ENCODE measurements at places on chromosomes 1 and 21.

DNA sequence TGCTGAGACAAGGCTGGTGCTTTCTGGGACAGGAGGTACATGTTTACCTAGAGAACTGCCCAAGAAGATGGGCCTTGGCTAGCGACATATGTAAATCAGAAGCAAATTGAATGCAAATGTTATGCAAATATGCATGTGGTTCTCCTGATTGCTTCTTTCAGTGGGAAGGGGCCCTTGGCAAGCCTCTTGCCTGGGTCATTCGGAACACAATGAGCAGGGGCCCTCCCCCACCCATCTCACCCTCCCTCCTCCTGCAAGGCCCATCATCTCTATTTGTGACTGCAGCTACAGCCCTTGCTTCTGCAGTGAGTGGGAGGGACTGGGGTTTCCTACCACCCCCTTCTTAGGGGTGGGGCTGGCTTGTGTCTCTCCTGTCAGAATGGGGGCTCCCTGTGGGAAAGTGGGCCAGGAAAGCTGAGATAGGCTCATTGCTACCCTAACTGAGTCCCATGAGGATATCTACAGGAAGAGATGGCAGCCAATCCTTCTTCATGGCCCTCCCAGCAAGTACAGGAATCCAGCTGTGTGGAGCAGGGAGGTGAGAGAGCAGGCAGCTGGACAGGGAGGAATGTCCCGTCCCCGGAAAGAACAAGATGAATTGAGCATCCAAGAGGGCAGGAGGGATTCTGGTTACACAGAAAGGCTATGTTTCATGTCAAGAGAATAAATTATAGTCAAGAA lies 31.0 kb downstream of the FOXD2 start:
- DNase-seq, result no peak

DNA sequence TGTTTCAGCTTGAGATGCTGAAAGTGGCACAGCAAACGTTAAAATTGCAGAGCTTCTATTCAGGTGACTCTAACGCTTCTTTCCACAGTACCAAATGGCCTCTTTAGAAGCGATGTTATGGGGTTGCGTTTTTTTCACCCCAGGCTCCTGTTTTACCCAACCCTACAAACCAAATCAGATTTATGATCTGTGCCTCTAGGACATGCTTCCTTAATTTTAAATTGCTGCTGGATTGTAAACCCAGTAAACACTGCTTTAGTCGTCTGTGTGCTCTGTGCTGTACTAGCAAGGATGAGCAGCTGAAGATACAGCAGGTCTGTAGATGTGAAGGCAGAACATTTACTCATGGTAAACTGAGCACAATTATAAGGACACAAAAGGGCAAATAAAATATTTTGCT lies 13.0 kb downstream of the KCNK2 start:
- no peak for DNase-seq

GRCh38 chr21:41153443-41153842 lies 14.5 kb upstream of the BACE2 start:
- no peak for DNase-seq

- DNase-seq, result no peak
Observed at GRCh38 chr21:26920055-26920454, 46.8 kb downstream of the ADAMTS5 start.

DNA sequence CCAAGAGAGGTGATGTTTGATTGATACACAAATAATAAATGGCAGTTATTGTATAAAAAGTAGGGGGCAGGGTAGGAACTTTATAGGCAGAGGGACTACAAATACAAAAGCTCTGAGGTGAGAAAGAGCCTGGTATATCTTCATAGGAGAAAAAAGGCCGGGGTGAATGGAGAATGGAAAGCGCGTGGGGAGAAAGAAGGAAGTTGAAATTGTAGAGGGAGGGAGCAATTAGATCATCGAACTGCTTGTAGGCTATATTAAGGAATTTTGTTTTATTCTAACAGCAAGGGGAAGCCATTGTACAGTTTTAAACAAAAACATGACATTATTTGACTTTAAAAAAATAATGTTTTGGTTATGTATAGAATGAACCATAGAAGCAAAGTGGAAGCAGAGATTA lies 147.4 kb downstream of the PDE4B start:
- no peak for DNase-seq

DNA sequence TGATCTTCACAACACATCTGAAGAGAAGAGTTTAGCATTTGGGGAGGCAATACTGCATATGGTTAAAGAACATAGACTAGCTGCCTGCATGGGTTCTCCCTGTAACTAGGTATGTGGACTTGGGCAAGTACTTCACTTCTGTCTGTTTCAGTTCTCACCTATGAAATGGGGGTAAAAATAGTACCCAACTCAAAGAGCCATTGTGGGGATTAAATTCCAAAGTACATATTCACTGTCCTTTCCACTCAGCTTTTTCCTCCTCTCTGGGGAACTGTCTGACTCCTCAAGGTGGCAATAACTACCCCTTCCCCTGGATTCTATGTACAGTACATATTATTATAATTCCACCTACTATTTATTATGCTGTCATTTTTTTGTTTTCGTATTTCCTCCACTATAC lies 44.7 kb downstream of the USP24 start:
- no peak for DNase-seq

DNA sequence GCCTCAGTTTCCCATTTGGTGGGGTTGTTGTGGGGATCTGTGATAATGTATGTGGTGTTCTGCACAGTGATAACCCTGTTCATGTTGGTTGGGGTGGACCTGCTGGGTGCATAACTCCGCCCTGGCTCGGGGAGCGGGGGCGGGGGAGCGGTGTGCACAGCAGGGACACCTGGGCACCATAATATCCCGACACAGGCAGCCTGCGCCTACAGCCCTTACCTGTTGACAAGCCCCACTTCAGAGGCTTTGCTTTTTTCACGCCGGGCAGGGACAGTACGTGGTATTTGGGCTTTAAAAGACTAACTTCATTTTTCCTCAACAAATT lies 48.0 kb upstream of the ACOT11 start:
- no peak for DNase-seq

DNA sequence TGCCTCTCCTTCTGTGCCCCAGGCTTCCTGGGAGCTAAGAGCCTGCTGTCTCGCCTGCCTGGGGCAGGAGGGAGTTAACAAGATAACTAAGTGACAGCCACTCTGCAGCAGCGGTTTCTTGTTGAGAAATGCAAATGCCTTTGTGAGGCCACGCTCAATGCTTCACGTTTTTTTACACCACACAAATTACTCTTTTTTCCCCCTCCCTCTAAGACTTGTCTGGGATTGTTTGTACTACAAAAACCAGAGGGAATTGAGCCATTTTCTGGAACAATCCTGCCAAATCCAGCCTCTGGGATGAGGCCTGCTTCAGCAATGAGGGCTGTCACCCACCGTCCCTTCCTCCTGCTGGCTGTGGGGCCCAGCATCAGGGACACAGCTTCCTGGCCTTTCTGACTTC lies 119.6 kb downstream of the ACTL8 start:
- DNase-seq, result no peak

GRCh38 chr1:210624722-210625121 lies 296.0 kb downstream of the HHAT start:
- DNase-seq, result no peak

- no peak for DNase-seq
Observed at GRCh38 chr1:156214024-156214748, 1.4 kb downstream of the PMF1 start.

DNA sequence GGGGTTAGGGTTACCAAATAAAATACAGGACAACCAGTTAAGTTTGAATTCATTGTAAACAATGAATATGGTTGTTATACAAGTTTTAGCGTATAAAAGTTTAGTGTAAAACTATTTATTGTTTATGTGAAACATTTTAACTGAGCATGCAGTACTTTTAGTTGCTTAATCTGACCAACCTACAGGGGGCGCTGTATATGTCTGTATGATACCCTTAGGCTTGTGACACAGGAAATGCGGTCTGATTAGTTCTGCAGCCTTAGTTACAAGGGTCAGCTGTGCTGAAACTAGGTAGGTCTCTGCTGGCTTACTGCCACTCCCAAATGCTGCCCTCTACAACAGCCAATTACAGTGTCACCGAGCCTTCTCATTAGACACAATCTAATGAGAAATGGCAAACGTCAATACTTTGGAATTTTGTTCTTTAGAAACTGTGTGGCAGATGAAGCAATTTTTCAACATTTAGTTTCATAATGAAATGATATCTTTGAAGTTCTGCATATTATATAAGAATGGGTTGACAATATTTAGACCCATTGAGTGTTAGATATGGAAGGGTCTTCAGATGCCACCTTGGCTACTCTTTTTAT lies 56.2 kb downstream of the NTNG1 start:
- peak; percentile 52 for DNase-seq

- no peak for DNase-seq
Observed at GRCh38 chr21:17759511-17760178, 59.5 kb downstream of the C21orf91 start.

GRCh38 chr1:228268881-228269265 lies 61.0 kb downstream of the OBSCN start:
- no peak for DNase-seq

DNA sequence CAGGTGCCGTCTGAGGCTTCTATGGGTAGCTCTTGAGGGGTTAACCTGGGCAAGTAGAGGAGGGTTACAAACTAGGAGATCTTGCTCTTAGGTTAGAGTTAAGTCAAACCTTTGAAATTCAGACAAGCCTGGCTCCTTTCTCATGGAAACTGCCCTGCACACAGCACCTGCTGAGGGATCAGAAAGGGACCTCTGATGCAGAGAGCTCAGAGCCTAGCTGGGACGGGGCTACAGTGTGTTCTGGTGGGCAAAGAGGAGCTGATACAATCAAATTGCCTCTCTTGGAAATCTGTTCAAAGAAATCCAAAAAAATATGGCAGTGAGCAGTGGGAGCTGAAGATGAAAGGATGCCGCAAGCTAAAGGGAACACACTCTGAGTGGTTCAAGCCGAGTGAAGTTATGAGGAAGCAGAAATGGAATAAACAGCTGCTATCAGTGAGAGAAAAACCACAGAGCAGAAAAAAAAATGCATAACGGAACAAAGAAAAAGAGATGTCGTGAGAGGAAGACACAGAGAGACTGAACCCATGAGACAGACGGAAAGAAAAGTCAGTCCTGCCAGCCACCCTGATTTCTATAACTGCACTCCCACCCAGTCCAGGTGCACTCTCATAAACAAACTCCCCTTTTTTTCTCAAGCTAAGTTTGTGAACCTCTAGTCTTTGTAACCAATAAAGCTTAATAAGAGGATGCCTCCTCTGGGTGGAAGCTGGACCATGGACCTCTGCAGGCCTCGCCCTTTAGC lies 26.6 kb downstream of the PAFAH2 start:
- no peak for DNase-seq

- DNase-seq, result no peak
Observed at GRCh38 chr1:206930210-206930798, 8.6 kb upstream of the FCMR start.

GRCh38 chr1:66346057-66346795 lies 187.7 kb upstream of the SGIP1 start:
- no peak for DNase-seq

DNA sequence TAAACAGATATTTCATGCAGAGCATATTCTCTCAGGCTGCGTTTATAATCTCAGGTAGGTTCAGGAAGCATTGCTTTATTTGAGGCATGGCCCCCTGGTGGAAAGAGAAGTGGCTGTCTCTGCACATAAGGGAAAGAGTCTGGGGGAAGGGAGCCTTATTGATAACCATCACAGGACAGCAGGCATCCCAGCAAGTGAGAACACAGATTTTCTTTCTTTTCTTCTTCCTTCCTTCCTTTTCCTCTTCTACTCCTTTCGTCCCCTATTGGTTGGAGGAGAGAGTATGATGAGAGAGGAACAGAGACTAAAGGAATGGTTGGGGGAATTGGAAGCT lies 21.9 kb downstream of the TSNAX start:
- DNase-seq, result peak; percentile 62

DNA sequence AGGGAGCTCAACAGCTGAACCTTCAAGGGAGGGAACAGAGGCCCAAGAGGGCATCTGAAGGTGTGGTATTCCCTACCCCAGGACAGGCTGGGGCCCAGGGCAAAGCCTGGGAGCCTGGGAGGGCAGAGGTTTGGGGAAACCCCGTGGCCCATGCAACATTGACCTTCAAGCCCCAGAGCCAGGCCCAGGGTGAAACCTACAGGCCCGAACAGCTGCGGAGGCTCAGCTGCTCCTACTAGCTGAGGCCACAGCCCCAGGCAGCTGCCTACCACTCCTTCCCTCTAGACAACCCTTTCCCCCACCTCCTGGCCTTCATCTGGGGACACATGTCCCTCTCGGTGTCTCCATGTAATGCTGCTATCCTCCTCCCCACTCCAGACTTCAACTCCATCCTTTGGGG lies 3.2 kb downstream of the LAD1 start:
- no peak for DNase-seq

DNA sequence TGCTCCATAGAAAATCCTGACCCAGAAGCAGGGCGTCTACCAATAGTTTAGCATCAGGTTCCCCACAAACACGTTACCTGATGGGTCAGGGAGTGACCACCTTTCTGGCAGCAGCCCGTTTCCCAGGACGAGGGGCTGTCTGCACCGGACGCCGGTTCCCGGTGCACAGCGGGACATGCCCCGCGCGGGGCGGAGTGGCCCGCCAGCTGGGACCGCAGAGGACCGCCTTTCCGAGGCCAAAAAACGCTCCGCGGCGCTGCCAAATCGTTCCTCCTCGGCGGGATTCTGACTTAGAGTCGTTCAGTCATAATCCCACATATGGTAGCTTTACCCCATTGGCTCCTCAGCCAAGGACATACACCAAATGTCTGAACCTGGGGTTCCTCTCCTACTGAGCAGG lies 126.1 kb downstream of the LIPI start:
- no peak for DNase-seq

- DNase-seq, result no peak
Observed at GRCh38 chr1:232766904-232767303, 38.3 kb upstream of the MAP10 start.

GRCh38 chr1:89098857-89099256 lies 27.1 kb downstream of the GBP2 start:
- no peak for DNase-seq

GRCh38 chr1:30329263-30329753 lies 394.1 kb downstream of the MATN1 start:
- no peak for DNase-seq

DNA sequence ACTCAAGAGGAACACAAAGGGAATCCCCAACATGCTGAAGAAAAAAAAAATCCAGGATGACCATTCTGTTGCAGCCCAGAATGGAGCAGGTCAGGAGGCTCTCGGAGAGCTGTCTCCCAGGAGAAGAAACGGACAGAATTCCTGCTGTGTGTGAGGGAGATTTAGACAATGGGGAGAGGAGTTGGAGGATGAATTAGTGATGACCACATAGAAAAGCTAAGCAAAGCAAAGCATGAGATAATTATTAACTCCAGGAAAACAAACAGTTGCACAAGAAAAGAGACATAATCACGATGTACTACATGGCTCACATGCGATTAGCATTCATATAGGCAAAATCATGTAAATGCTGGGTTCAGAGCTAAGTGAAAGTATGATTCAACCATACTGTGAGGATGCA lies 61.1 kb upstream of the SMYD2 start:
- no peak for DNase-seq

- no peak for DNase-seq
Observed at GRCh38 chr1:226044514-226045101, 17.9 kb upstream of the H3-3A start.
